Aorta (tissue), 5 donors: ENCODE measurements at places on chromosomes 11 and 22. TPM values are rescaled to one million over a fixed set of nuclear protein-coding genes. Genes with fewer than 3 reads are reported as not detected.

Gene TNNT3
- 8.8 TPM for total RNA-seq

- no peak overlapping the region for H3K27ac ChIP-seq
- peaks cover 3% of the 10 kb centered on the region for H3K27me3 ChIP-seq
- DNase-seq = no peak
- no peaks in the 10 kb centered on the region for H3K36me3 ChIP-seq
- no peaks in the 10 kb centered on the region for H3K4me1 ChIP-seq
- no peak overlapping the region for H3K4me3 ChIP-seq
These were observed 121.7 kb downstream of the ZNF280B start for GRCh38 chr22:22386602-22387385.

GRCh38 chr11:127789927-127790326, 789.4 kb upstream of the KIRREL3 start:
- DNase-seq = no peak
- no peak overlapping the region for H3K4me3 ChIP-seq
- H3K4me1 ChIP-seq = no peaks in the 10 kb centered on the region

GRCh38 chr11:79942090-79942489, 501.3 kb upstream of the TENM4 start:
- DNase-seq = no peak
- H3K27ac ChIP-seq = no peak overlapping the region
- no peaks in the 10 kb centered on the region for H3K27me3 ChIP-seq
- no peaks in the 10 kb centered on the region for H3K36me3 ChIP-seq
- H3K4me1 ChIP-seq = no peaks in the 10 kb centered on the region

Gene MMP11
- 1.3 TPM for total RNA-seq

GRCh38 chr22:47586038-47586437, 823.6 kb downstream of the TBC1D22A start:
- H3K4me3 ChIP-seq = no peak overlapping the region
- no peak for DNase-seq
- H3K4me1 ChIP-seq = no peaks in the 10 kb centered on the region
- H3K27ac ChIP-seq = no peak overlapping the region

GRCh38 chr11:128492461-128492860, 94.9 kb downstream of the ETS1 start:
- H3K27ac ChIP-seq = no peak overlapping the region
- H3K27me3 ChIP-seq = no peaks in the 10 kb centered on the region
- H3K4me3 ChIP-seq = no peak overlapping the region
- peaks cover 3% of the 10 kb centered on the region for H3K4me1 ChIP-seq
- no peak for DNase-seq
- peaks cover 4% of the 10 kb centered on the region for H3K36me3 ChIP-seq
